Large intestine (tissue), 12 donors: ENCODE measurements at places on chromosomes 11 and 22.

GRCh38 chr11:102263379-102264003 lies 53.8 kb upstream of the BIRC3 start:
- no peak for DNase-seq

- no peak for DNase-seq
These were observed 43.8 kb downstream of the MAP6 start for GRCh38 chr11:75625021-75625420.

DNA sequence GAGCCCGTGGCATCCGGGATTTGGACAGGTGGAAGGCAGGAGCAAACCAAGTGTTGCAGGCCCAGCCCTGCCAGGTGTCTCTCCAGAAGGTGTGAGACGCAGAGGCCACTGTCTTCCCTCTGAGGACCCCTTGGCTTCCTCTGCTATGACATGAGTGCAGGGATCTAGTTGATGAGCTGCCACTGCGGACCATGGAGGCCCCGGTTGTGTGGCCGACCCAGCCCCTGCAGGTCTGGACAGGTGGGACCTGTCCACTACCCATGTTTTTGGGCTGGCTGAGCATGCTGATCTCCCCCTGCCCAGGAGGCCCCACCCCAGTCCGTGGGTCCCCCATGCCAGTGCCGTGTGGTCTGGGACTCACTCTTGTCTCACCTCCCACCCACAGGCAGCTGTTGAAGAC lies 22.9 kb downstream of the PRR5 start:
- DNase-seq = no peak

GRCh38 chr11:116348226-116348625 lies 424.6 kb downstream of the BUD13 start:
- no peak for DNase-seq

GRCh38 chr11:85898456-85898855 lies 43.3 kb downstream of the CCDC83 start:
- no peak for DNase-seq

GRCh38 chr22:44351685-44352377 lies 39.1 kb upstream of the SHISAL1 start:
- peak; percentile 17 for DNase-seq

DNA sequence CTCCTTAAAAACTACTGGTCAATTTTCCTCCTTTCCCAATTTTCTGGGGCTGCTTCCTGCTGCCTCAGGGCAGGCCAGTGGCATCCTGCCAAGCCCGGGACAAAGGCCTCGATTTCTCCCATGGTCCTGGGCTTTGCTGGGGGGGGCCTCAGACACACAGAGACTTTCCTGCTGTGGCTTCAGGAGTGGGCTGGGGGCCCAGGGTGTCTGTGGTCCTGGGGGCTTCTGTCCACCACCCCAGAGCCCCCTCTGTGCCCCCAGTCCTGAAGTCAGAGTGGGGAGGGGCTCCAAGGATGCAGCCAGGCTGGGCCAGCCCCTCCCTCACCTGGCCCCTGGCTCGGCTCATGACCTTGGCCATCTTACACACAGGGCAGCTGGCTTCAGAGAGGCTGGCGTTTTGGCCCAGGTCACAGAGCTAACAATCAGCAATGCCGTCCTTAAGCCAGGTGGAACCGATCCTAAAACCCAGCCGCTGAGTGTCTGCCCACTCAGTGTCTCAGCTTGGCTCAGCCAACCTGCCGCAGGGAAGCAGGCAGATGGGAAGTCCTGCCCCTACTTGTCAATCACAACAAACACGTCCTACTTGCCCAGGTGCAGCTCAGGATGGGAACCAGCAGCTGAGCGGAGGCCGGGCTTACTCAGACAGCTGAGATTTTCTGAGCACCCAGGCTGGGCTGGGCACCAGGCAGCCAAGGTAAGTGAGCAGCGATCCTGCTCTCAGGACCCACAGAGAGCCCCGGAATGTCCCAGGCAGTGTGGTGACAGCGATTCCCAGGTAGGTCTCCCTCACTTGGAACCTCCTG lies 34.6 kb downstream of the OSBPL5 start:
- DNase-seq = no peak
